Pulmonary artery endothelial cell (primary cell): ENCODE measurements at places on chromosomes 16 and 17. TPM values are rescaled to one million over a fixed set of nuclear protein-coding genes. Genes with fewer than 3 reads are reported as not detected.

GRCh38 chr17:67585077-67585602 lies 132.6 kb upstream of the NOL11 start:
- no peak for DNase-seq

- no peak for DNase-seq
Measured at GRCh38 chr17:67765623-67766022, 47.9 kb downstream of the NOL11 start.

- no peak for DNase-seq
Measured at GRCh38 chr17:16281351-16281750, 64.3 kb downstream of the PIGL start.

DNA sequence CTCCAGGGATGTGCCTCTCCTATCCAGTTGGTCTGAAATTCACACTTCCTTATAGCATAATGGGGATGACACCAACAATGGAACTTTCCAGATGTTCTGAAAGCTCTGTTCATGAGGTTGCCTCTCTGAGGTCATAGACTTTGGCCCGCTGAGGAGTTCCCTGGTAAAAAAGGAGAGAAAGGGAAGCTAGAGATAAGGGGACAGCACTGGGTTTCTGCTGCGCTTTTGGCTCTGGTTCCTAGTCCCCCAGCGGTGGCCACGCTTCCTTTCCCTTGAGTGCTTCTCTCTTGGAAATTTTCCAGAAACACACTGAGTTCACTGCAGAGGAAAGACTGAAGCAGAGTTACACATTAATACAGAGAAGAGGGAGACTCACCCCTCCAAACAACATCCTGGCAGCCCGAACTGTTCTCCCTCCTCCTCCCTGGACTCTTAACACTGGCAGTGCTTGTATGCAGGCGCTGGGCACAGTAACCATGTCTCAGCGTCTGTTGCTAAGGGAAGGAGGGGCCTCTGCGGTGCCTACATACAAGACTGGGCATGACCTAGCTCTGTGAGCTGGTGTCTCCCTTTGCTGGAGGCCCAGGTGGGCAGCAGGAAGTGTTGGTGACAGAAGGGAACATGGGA lies at the start of gene DNAH3:
DNAH3 (minus strand) TSS at position 472 of the 627 bp plus-strand sequence. CDS start 527 bp downstream, outside the sequence.
- no peak for DNase-seq

- DNase-seq = no peak
Measured at GRCh38 chr17:68184816-68185436, 62.9 kb upstream of the AMZ2 start.

- no peak for DNase-seq
Measured at GRCh38 chr17:28527181-28527681, 21.1 kb downstream of the FOXN1 start.

- no peak for DNase-seq
Measured at GRCh38 chr16:52526116-52526828, 20.7 kb downstream of the TOX3 start.

DNA sequence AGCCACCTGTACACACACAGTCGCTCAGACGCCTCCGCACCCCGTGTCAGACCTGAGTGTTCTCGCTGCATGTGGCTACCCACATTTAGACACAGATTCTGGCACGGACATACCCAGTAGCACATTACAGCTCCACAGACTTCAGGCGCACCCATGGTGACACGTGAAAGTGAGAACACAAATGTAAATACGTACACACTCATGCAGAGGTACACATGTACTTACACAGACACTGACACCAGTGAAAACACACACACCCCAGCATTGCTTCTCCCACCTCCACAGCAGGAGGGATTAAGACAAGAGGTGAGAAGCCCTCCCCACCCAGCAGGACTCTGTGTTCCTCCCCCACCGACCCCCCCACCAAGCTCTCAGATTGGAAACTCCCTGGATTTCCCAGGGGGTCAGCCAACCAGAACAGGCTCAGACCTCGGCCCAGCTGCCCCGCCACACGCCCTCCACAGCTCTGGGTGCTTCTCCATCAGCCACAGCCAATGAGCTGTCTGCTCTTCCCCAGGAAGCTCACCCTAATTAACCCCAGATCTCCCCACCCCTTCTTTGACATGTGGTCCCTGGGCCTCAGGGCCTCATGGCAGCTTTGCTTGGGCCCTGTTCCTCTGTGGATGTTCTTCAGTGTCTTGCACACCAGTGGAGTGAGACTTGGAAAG lies 5.3 kb upstream of the FOXN1 start:
- no peak for DNase-seq

GRCh38 chr17:75843577-75844529 lies at the start of gene UNC13D:
Gene UNC13D, minus strand, starts transcription at chr17:75844404. Its CDS starts 67 bp downstream, at chr17:75844337.
- DNase-seq = no peak

DNA sequence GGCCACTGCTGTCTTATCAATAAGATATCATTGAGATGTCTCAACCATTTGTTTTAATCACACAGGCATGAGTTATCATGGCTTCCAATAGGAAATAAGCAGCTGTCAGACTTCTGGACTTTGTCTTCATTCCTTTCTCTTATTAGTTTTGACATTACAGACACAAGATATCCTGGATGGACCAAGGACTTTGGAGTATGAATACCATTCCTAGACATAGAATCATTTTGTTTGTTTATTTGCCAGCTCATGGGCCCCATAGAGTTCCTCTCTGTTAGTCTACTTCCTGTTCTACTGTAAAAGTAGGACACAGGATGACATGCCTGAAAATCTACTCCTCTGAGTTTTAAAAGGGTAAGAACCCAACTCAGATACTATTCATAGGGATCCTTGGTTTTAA lies 77.7 kb upstream of the KCNJ16 start:
- peak; percentile 3 for DNase-seq

DNA sequence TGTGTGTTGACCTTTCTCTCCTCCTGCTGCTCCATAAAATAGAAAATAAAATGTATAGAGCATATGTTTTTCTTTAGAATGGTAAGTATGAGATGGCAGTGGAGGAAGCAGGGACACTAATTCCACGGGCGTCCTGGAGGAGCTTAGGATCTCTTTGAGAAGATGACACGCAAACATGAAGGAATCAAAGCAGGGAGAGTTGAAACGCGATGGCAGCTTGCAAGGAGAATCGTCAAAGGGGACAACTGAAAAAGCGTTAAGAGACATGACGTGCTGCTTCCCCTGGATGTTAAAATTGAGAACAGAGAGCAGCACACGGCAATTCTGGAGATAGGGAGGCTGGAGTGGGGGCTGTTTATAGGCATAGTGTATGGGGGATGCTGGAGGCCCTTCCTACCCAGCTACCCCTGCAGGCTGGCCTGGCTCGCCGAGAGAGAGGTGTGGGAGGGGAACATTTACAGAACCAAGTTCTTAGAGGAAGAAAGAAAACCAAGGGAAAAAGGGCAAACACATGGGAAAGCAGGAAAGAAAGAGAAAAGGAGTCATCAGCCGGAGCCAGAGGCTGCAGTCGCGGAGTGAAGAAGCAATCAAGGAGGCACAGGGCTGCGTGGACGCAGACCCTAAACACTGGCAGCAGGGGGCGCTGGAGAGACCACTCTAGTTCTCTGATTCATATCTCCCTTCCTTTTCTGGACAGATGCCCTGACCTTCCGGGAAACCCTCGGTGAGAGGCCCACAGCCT lies 55.8 kb downstream of the MYH13 start:
- no peak for DNase-seq

- DNase-seq = no peak
Measured at GRCh38 chr16:83935005-83935857, 17.8 kb upstream of the OSGIN1 start.

DNA sequence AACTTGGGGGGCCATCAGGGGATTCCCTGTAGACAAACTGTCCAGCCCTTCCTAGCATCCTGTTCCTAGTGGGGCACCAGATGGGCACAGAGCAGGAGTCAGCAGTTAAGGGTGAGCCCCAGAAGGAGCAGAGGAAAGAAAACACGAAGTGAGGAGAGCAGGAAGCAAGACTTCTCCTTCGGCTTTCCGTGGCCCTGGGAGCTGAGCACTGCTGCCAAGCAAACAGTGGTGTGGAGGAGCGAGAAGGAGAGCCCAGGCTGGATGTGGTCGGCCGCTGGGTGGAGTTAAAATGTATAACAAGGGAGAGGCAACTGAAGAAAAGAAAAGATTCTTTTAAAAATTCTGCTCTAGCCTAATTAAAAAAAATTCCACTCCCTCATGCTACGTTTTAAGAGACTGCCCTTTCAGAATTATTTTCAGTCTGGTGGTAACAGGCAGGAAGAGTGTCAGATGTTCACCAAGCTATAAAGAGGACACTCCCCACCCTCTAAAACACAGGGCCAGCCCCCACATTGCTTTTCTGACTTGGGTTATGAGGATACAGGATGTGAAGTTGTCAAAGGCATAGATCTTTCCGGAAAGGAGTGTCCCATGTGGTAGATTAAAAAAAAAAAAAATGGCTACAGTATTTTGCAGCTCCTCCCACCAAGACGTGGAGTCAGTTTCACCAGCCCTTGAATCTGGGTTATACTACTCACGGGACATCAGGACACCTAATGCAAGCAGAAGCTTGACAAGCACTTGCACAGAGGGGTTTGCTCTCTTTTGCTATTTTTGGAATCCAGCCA lies 74.9 kb upstream of the ZFHX3 start:
- DNase-seq = no peak

- no peak for DNase-seq
Measured at GRCh38 chr17:68301438-68301959, 10.2 kb downstream of the ARSG start.

DNA sequence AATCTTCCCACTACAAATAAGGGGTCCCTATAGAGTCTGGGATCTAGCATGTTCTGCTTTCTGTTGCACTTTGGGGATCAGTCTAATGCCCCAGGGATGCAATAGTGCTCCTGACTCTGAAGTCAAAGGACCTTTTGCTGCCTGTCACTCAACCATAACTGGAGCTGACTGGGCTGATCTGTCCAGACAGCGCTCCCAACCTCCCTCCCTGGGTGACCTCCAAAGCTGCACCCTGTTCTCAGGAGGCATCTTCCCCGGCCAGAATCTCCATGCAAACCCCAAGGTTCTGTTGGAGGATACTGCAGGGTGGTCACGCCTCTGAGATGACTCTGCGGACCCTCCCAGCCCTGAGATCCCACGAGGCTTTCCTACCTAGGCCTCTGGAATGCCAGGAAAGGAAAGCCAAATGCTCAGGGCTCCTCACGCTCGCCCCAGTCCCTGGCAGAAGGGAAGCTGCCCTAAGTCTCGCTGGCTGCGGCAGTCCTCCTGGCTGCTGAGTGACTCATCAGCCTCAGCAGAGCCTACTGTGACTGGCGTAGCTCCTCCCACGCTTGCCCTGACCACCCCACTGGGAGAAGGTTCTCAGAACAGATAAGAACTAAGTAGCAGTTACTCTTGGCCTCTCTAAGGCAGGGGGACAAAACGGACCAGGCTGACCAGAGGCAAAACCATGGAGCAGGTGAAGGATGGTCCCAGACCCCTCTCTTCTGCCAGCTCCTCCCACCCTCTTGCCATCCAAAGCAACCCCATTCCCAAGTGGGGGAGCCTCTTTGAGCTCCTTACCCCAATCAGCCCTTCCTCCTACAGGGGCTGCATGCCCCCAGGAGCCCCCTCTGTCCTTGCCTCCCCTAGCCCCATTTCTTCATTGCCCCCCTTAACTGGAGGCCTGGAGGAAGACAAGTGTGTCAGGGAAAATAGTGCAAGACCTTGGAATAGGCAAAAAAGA lies 124.1 kb upstream of the TNRC6C start:
- DNase-seq = peak; percentile 40

DNA sequence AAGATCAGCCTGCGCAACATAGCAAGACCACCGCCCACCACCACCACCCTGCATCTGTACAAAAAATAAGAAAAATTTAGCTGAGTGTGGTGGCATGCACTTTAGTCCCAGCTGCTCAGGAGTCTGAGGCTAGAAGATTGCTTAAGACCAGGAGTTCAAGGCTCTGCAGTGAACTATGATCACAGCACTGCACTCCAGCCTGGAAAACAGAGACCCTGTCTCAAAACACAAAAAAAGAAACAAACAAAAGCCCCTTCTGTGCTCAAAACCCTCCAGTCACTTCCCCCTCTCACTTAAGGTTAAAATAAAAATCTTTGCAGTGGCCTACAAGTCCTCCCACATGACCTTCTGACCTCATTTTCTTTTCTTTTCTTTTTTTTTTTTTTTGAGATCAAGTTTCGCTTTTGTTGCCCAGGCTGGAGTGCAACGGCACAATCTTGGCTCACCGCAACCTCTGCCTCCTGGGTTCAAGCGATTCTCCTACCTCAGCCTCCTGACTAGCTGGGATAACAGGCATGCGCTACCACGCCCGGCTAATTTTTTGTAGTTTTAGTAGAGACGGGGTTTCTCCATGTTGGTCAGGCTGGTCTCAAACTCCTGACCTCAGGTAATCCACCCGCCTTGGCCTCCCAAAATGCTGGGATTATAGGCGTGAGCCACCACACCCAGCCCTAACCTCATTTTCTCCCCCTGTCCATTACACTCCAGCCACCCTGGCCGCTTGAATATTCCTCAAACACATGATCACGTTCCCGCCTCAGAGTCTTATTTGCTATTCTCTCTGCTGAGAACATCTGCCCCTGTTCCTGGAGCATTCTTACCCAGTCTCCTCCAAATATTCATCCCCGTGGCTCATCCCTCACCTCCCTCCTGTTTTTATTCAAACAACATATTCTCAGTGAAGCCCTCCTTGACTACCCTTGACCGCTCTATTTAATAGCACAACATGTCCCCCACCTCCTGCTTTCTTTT lies 126.6 kb upstream of the MED13 start:
- no peak for DNase-seq

DNA sequence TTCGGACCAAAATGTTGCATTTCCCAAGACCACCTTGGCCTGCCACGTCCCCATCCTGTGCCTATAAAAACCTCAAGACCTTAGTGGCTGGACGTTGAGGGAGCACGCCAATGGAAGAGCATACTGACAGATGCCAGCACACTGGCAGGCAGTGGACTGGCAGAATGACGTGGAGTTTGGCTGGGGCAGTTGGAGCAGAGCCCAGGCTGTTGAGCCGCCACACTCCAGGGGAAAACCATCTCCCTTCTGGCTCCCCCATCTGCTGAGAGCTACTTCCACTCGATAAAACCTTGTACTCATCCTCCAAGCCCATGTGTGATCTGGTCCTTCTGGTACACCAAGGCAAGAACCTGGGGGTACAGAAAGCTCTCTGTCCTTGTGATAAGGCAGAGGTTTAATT lies 494.1 kb downstream of the CDH11 start:
- DNase-seq = no peak

GRCh38 chr17:9818760-9819159 lies 3.1 kb downstream of the GSG1L2 start:
- no peak for DNase-seq

DNA sequence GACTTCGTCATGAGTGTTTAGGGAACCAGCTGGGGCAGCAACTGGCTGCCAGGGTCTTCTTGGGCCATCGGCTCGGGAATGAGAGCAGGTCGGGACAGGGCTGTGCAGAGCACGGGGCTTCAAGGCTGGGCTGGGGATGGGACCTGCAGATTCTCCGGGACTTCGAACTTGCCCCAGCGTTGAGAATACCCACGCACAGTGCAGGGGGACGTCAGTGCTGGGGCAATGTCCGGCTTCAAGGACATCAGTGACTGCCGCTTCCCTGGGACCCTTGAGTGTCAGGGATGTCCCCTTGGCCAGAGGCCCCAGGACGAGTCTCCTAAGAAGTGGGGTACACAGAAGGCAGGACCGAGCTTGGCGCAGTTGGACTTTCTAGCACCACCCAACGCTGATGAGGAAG lies 76.3 kb downstream of the MGAT5B start:
- DNase-seq = no peak

PSMC3IP gene
- 7.6 and 9.2 TPM in 2 replicates for total RNA-seq

GSG1L gene
- not detected in 2 replicates for total RNA-seq

CUEDC1 gene
- 4.4 and 5.2 TPM in 2 replicates for total RNA-seq

FBF1 gene
- total RNA-seq = 6.9 and 10.4 TPM in 2 replicates

SLC46A1 gene
- total RNA-seq = 3.8 and 4.5 TPM in 2 replicates

FBXW10 gene
- under 0.01 TPM in 1 of 2 replicates, not detected in the other for total RNA-seq
